Effector memory CD8-positive, alpha-beta T cell (primary cell): ENCODE measurements at places on chromosomes 3 and 15.

DNA sequence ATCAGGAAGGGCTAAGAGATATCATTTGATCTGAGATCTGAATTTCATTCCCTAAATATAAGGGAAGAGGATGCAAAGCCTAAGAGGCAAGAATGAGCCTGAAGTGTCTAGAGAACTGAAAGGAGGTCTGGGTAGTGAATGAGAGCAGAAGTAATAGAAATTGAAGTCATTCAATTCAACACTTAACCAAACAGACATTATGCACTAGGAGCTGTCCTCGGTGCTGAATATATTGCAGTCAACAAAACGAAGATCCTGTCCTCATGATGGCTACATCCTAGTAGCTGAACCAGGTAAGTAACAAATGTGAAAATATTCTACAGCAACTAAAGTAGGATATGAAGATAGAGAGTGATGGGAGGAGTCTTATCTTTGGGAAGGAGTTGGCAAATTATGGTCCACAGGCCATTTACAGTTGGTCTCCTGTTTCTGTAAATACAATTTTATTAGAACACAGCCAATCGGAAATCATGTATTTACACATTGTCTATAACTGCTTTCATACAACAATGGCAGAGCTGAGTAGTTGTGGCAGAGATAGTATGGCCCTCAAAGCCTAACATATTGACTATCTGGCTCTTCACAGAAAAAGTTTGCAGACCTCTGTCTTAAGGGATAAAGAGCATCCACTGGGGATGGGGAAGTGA is 192.9 kb upstream of the CADPS start:
- DNase-seq = no peak

DNA sequence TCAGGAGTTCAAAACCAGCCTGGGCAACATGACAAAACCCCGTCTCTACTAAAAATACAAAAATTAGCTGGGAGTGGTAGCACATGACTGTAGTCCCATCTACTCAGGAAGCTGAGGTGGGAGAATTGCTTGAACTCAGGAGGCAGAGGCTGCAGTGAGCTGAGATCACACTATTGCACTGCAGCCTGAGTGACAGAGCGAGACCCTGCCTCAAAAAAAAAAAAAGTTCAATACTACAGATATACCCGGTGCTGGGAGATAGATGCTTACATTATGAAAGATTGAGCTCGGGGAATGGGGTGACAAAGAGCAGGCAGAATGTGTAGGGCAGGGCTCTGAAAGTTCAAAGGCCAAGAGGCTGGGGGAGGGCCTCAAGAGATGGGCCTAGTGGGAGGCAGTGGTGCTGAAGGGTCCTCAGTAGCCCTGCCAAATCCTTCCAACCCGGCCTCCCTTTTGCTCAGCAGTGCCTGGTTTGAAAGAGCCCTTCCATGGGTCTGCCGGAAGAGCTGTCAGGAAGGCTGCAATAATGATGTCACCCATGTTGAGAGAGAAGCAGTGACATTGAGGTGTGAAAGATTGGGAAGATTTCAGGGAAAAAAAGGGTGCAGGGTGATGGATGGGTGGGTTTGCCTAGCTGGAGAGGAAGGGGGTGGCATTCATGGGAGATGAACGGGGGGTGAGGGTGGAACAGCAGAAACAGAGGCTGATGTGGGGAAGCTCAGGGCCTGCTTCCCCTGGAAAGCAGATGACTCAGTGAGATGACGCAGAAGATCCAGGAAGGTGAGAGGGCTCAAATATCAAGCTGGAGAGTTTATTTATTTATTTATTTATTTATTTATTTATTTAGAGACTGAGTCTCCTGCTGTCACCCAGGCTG is 20.0 kb upstream of the IREB2 start:
- no peak for DNase-seq

GRCh38 chr15:82944821-82945220 is 7.7 kb downstream of the HOMER2 start:
- DNase-seq = no peak

DNA sequence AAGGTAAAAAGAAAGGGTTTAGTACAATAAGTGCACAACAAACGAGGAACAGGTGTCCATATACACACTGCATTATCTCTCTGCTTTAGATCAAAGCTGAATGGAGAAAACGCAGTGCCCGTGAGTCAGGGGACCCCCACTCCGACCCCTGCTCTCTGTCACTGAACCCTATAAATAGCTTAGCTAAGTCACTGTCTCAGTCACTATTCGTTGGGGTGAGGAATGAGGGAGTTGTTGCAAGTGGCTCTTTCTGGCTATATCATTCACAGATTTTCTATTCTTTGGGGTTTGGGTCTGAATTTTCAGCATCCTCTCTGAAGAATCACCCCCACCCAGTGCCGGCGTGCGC is 458 bp upstream of the STAC start:
- no peak for DNase-seq

DNA sequence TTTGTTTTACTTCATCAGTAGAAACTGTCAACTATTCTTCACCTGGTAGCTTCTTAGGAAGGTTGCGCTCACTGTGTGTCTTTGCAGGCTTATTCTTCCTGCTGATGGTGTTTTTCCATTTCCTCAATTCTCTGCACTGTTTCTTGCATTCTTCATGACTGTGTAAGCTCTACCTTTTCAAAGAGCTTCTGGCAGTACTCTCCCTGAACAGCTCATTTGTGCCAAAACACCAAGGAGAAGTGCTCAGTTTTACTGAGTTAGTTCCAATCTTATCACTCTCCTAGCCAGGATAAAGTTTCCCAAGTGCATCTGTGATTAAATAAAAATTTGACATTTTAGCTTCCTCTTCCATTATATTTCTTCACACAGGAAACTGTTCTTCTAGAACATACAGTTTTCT is 339.8 kb downstream of the EPHA3 start:
- DNase-seq = no peak

DNA sequence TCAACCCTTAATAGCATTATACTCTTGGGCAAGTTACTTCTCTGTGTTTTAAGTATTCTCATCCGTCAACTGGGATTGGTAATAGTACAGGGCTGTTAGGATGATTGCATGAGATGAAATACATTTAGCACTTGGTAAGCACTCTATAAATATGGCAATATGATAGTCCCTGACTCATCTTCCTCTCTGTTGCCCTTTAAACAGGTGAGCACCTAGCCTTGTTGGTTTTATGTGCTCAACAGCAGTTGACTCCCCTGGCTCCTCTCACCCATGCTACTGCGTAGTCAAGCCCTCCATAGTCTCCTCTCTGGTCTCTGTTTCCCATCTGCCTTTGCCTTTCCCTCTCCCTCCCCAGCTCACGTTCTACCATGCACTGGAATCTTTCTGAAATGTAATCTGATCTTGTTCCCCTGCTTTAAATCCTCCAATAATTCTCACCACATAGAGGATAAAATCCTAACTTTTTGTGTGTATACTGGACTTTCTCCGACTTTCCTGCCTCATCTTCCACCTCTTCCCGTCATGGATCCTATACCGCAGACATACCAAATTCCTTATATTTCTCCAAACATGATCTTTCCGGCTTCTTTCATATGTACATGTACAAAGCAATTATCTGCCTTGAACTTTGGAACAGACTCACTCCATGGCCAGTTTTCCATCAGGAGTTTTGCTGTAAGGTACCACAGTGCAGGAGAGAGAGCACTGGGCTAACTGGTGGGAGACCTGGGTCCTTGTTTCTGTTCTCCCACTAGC is 42.3 kb downstream of the FSD2 start:
- no peak for DNase-seq

- no peak for DNase-seq
Measured at GRCh38 chr3:178107804-178108203, 428.4 kb upstream of the KCNMB2 start.

GRCh38 chr3:46994801-46995731 is 15.6 kb downstream of the NBEAL2 start:
- DNase-seq = no peak

GRCh38 chr3:66426135-66426534 is 74.7 kb downstream of the LRIG1 start:
- DNase-seq = no peak

DNA sequence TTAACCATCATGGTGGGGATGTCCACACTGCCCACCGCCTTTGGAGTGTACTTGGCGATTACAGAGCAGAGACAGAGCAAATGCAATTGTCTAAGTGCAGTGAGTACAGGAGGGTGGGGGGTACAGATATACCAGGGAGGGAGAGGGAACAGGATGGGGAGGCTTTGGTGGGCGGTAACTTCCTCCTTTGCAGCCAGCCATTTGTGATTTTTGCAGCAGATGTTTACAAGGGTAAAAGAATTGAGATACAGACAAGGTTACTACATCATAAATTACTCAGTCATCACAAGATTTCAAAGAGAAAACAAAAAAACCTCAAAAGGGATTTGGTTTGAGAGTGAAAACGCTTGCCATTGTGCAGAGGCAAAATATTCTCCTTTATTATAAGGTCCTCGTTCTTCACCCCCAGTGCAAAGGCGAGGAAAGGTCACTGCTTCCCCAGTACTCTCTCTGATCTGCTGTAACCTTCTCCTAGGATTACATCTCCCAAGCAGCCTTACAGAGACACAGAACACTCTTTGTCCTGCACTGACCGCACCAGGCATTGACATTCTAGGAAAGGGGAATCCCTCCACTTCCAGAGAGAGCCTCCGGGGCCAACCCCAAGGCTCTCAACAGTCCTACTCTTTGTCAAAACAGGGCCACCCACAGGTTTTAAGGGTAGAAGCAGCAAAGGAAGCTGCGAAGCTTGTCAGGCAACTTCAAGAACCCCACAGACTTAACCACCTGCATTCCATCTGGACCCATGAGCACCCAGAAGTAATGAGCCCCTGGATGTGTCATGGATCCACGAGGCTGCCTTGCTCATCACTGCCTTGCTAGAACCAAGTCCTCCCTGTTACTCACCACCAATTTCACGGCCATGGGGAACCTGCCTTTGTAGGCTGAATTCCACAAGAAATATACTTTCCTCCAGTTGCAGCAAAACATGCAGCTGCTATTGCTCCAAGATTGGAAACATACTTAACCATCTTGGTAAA is 117.3 kb downstream of the ADAMTS17 start:
- no peak for DNase-seq

- DNase-seq = no peak
Measured at GRCh38 chr3:169505577-169506230, 157.8 kb downstream of the MECOM start.
